ENCODE measurements at places on chromosomes 16 and 17.

- DNase-seq = no peak
Measured at GRCh38 chr17:78125138-78125913, 3.2 kb downstream of the TMC6 start.

- no peak for DNase-seq
Measured at GRCh38 chr16:69365901-69366300, 14.3 kb upstream of the TMED6 start.

DNA sequence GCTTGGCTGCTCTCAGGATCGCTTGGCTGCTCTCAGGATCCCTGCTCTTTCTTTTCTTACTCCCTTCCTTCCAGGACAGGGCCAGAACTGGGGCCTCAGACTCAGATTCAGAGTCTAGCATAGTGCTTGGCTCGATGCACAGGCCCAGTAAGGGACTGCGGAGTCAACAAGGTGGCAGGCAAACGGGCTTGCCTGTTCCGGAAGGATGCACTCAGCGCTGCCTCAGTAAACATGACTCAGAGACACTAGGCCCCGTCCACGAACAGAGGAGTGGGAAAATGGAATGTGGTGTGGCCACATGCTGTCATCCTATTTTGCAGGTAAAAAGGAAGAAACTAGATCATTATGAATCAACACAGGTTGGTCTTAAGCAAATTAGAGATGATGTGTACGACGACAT lies 9.8 kb downstream of the SPHK1 start:
- DNase-seq = no peak

GRCh38 chr17:61144137-61144536 lies 255.5 kb upstream of the TBX2 start:
- no peak for DNase-seq

DNA sequence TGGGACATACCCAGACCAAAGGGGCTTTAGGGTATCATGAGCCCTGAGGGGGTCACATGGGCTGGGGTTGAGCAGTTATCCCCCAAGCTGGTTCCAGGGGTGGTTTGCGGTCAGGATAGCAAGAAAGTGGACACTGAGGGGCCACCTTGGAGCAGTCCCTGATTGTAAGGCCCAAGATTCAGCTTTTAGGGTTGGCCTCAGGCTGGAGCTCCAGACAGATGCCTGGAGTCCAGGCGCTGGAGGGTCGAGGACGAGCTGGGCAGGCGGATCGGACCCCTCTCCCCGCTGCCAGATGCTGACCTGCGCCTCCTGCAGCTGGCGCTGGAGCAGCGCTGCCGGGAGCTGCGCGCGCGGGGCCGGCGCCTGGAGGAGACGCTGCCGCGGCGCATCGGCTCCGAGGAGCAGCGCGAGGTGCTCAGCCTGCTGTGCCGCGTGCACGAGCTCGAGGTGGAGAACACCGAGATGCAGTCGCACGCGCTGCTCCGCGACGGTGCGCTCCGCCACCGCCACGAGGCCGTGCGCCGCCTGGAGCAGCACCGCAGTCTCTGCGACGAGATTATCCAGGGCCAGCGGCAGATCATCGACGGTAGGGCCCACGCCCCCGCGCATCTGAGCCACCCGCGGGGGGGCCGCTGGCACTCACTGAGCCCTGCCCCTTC lies 10.0 kb downstream of the BTBD17 start:
- DNase-seq = no peak

DNA sequence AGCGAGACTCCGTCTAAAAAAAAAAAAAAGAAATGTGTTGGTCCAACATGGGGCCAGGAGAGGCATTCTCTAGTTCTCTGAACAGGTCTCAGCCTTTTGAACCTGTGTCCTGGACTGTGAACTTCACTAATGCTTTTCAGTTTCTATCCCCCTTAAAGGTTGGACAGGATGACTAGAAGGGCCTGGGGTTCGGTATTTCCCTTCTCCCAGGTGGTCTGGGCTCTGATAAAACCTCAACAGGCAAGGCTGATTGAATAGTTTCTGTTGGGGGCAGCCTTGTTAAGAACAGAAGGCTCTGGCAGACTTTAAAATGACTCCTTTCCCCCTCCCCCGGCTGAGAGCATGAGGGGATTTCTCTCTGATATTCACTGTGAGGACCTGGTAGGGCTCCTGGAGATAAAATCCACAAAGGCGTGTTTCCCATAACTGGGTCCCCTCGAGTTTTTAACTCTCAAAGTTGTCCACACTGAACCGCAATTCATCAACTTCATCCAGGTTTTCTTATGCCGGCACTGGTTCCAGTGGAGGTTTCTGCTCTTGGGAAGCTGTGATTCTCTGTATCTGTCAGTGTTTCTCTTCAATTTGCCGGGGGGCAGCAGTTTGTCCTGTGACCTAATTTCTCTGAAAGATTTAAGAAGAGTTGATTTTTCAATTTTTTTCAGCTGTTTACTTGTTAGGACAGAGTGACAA lies 91.3 kb downstream of the METRNL start:
- DNase-seq = no peak

GRCh38 chr16:67407788-67408452 lies 8.4 kb downstream of the ZDHHC1 start:
- no peak for DNase-seq

DNA sequence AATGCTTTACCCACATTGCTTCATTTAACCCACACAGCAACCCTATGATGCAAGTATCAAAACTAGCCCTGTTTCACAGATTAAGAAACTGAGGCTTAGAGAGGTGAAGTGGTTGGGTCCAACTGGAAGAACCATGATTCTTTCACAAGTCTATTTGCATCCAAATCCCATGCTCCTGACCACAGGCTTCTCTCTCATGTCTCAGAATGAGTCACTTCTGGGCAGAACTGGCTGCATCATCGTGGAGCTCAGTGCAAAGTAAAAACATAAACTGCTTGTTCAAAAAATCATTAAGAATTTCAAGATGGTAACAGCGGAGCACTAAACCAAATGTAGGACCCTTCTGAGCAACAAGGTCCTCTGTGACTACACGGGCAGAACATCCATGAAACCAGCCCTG lies 20.2 kb upstream of the CES1 start:
- no peak for DNase-seq

DNA sequence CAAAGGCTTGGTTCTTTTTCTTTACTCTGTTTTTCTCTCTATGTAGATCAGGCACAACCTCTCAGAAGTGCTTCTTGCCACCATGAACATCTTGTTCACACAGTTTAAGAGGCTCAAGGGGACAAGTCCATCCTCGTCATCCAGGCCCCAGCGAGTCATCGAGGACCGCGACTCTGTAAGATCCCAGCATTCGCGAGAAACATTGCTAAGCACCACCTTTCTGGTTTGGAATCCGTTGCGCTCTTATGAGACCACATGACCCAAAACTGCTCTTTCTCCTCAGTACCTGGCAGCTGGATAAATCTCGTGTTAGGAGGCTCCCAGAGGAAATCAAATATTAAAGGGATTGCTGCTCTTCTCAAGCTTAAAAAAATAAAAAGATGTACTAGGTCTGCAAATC lies 23.3 kb upstream of the SLC12A3 start:
- no peak for DNase-seq

GRCh38 chr17:79720705-79721292 lies 9.9 kb upstream of the ENPP7 start:
- DNase-seq = no peak

GRCh38 chr17:3976675-3977171 lies 12.5 kb upstream of the ATP2A3 start:
- no peak for DNase-seq

GRCh38 chr16:81752876-81753227 lies 26.2 kb upstream of the PLCG2 start:
- no peak for DNase-seq

GRCh38 chr17:67638871-67639270 lies 78.9 kb upstream of the NOL11 start:
- no peak for DNase-seq

DNA sequence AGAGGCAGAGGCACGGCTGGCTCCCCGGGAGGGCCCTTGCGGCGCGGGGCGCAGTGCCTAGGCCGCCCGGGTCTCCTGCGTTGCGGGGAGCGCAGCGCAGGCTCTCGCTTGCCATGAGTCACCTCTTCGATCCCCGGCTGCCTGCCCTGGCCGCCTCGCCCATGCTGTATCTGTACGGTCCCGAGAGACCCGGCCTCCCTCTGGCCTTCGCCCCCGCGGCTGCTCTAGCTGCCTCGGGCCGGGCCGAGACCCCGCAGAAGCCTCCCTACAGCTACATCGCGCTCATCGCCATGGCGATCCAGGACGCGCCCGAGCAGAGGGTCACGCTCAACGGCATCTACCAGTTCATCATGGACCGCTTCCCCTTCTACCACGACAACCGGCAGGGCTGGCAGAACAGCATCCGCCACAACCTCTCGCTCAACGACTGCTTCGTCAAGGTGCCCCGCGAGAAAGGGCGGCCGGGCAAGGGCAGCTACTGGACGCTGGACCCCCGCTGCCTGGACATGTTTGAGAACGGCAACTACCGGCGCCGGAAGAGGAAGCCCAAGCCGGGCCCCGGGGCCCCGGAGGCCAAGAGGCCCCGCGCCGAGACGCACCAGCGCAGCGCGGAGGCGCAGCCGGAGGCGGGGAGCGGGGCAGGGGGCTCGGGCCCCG lies 390 bp downstream of the FOXL1 start:
- no peak for DNase-seq

DNA sequence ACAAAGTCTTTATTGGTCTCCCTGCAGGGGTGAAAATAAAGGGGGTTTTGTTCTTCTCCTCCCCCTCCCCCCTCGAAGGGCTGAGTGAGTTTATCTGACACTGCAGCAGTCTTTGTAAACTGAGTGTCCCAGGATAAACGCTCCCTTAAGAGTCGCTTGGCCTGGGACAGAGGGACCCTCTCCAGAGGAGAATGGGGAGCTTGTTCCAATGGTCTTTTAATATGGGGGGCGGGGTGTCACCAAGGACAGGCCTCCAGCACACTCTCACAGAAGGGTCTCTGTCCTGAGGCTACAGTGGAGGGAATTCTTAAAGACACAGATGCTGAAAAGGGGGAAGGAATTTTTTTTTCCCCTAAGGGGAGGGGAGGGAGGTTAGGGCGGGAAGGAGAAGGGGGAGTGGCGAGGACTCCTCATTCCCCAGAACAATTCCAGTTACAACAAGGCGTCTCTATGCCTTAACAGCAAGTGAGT lies 455.5 kb downstream of the SOX9 start:
- DNase-seq = no peak

DNA sequence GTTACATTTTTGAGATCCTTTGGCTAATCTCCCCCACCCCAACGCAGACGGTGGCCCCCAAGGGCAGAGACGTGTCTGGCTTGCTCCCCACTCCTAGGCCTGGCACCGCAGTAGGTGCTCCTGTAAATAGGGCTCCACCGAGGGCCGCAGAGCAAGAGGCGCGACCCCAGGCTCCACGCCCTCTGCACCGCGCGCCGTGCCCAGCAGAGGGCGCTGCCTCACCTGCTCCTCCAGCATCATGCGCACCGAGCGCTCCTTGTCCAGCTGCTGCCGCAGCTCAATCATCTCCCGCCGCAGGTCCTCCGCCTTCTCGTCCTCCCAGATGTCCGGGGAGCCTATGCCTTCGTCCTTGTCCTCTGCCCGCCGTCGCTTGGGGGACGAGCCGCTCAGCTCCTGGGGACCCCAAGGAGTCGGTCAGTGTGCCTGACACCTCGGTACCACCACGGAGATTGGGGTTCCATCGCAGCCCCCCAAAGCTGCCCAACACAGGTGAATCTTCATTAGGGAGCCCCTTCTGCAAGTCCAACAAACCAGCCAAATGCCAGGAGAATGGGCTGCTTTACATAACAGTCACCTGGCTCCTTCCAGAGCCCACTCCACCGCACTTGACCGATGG lies 11.2 kb downstream of the TFAP4 start:
- peak; percentile 66 for DNase-seq

- DNase-seq = no peak
Measured at GRCh38 chr16:1012722-1013592, 31.4 kb downstream of the SOX8 start.

DNA sequence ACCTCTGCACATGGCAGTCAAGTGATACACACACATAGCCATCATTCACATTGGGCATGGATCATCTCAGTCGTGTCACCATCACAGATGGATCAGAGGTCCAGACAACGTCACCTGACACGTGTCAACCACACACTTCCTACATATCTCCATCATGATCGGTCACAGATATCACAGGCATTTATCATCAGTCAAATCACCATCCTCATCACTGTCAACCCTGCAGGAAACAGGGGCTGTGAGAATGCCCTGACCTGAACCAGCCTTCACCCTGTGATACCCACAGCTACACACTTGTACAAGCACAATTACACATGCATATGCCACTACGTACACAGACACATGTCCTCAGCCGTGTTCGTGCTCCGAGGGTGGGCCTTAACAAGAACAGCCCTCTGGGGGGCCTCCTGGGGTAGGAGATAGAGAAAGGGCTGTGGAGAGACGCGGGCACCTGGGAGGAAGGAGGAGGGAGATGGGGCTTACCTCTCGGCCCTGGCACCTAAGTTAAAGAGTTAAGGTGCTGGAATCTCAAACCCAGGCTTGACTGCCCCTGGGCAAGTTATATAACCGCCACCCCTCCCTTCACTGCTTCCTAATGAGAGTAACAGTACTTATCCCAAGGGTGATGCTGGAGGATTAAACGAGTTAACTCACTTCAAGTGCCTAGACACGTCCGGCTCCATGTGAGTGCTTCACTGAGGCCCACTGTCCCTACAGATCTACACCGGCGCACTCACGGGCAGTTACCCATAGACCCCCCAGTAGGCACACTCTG lies 1.1 kb downstream of the SLC12A4 start:
- DNase-seq = no peak

GRCh38 chr16:29984137-29984763 lies 10.6 kb downstream of the TAOK2 start:
- no peak for DNase-seq

DNA sequence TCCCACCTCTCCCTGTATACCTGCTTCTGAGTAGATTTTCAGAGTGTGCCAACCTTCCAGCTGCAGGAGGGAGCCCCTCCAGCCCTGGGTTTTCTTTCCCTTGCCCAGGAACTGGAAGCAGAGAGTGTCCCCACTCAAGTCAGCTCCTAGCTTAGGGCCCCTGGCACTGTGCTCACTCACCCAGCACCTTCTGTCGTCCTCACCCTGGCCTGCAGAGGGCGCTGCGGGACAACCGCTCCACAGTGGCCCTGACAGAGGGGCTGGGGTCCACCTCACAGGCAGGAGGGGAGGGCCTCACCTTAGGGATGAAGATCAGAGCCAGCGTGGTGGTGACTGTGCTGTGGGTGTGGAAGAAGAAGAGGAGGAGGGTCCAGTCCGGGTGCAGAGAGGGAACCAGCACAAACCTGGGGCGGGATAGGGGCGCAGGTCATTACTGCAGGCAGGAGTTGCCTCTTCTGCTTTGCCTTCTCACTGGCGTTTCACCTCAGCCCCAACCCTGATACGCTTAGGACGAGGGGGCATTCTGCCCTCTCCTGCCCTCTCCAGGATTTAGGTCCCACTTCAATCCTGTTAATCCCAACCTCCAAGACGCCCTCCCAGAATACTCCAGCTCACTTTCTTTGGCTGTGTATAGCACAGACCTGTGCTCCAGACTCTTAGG lies 10.0 kb downstream of the GPR179 start:
- peak; percentile 65 for DNase-seq

GRCh38 chr17:81652906-81653771 lies 3.2 kb downstream of the PDE6G start:
- DNase-seq = no peak

Measured in NB4 (cell line).